Hair follicular keratinocyte (primary cell): ENCODE measurements at places on chromosomes 4 and X. TPM values are rescaled to one million over a fixed set of nuclear protein-coding genes. Genes with fewer than 3 reads are reported as not detected.

ADRA2C gene
- 0.70 TPM in 1 of 2 replicates, not detected in the other for total RNA-seq

RBPJ gene
- 16.2 and 18.1 TPM in 2 replicates for total RNA-seq

CD40LG gene
- not detected in 2 replicates for total RNA-seq

GSX2 gene
- not detected in 2 replicates for total RNA-seq

UGT2B15 gene
- not detected in 2 replicates for total RNA-seq

EPHA5 gene
- total RNA-seq: not detected in 2 replicates

LNX1 gene
- total RNA-seq: 0.11 and 0.39 TPM in 2 replicates

PDZD4 gene
- 0.04 TPM in 1 of 2 replicates, not detected in the other for total RNA-seq

CXCR3 gene
- not detected in 2 replicates for total RNA-seq

SPINK2 gene
- total RNA-seq: not detected in 2 replicates

SHOX gene
- total RNA-seq: not detected in 2 replicates

LINC00632 gene
- 0.04 TPM in 1 of 2 replicates, not detected in the other for total RNA-seq

XAGE1A gene
- total RNA-seq: not detected in 2 replicates

TEC gene
- total RNA-seq: 0.08 TPM in 1 of 2 replicates, not detected in the other

RHOH gene
- total RNA-seq: not detected in 2 replicates

SLC16A2 gene
- 8.7 and 12.2 TPM in 2 replicates for total RNA-seq

LGI2 gene
- not detected in 2 replicates for total RNA-seq

CPLX1 gene
- 0.23 TPM in 1 of 2 replicates, not detected in the other for total RNA-seq

RXFP1 gene
- total RNA-seq: not detected in 2 replicates

TEX11 gene
- total RNA-seq: not detected in 2 replicates

CXCL9 gene
- not detected in 2 replicates for total RNA-seq

PKD2 gene
- 10.5 and 15.1 TPM in 2 replicates for total RNA-seq

CT47A7 gene
- total RNA-seq: not detected in 2 replicates

TLR10 gene
- total RNA-seq: not detected in 2 replicates

CT45A10 gene
- not detected in 2 replicates for total RNA-seq

MMRN1 gene
- total RNA-seq: not detected in 2 replicates

IQSEC2 gene
- total RNA-seq: 9.2 and 11.1 TPM in 2 replicates

WFS1 gene
- total RNA-seq: 19.9 and 25.6 TPM in 2 replicates

FAT1 gene
- 265 and 372 TPM in 2 replicates for total RNA-seq

SOWAHD gene
- 0.68 TPM in 1 of 2 replicates, not detected in the other for total RNA-seq

PUDP gene
- 8.7 and 9.3 TPM in 2 replicates for total RNA-seq

CABS1 gene
- total RNA-seq: not detected in 2 replicates

EREG gene
- total RNA-seq: 77.0 and 84.1 TPM in 2 replicates

C4orf36 gene
- 5.5 and 6.0 TPM in 2 replicates for total RNA-seq

CLDN34 gene
- not detected in 2 replicates for total RNA-seq

PNMA6A gene
- total RNA-seq: 0.11 TPM in 1 of 2 replicates, not detected in the other

RASGEF1B gene
- 0.53 and 2.3 TPM in 2 replicates for total RNA-seq

HTN1 gene
- not detected in 2 replicates for total RNA-seq

PLXNB3 gene
- total RNA-seq: 5.2 and 5.4 TPM in 2 replicates

FAAH2 gene
- total RNA-seq: 1.7 TPM in 2 replicates

MTNR1A gene
- not detected in 2 replicates for total RNA-seq

PRSS12 gene
- total RNA-seq: 18.3 and 31.3 TPM in 2 replicates

SPIN2A gene
- total RNA-seq: not detected in 2 replicates

AVPR2 gene
- total RNA-seq: not detected in 2 replicates

XAGE2 gene
- not detected in 2 replicates for total RNA-seq

H2BW2 gene
- total RNA-seq: not detected in 2 replicates

HMGN5 gene
- total RNA-seq: 0.39 and 2.8 TPM in 2 replicates

OPHN1 gene
- 2.5 TPM in 2 replicates for total RNA-seq

PABPC1L2A gene
- not detected in 2 replicates for total RNA-seq

VEGFD gene
- total RNA-seq: not detected in 2 replicates

GPR143 gene
- 0.08 TPM in 1 of 2 replicates, not detected in the other for total RNA-seq

DIAPH2 gene
- total RNA-seq: 7.8 and 15.8 TPM in 2 replicates

ACE2 gene
- not detected in 2 replicates for total RNA-seq

TRIM61 gene
- total RNA-seq: 0.62 and 1.9 TPM in 2 replicates

AREG gene
- 1,201 and 2,086 TPM in 2 replicates for total RNA-seq

CTSO gene
- 1.7 and 3.7 TPM in 2 replicates for total RNA-seq

LIMCH1 gene
- under 0.01 and 0.08 TPM in 2 replicates for total RNA-seq

GAGE1 gene
- not detected in 2 replicates for total RNA-seq

DNAAF6 gene
- total RNA-seq: not detected in 2 replicates
